ENCODE measurements at places on chromosomes 4 and X.

DNA sequence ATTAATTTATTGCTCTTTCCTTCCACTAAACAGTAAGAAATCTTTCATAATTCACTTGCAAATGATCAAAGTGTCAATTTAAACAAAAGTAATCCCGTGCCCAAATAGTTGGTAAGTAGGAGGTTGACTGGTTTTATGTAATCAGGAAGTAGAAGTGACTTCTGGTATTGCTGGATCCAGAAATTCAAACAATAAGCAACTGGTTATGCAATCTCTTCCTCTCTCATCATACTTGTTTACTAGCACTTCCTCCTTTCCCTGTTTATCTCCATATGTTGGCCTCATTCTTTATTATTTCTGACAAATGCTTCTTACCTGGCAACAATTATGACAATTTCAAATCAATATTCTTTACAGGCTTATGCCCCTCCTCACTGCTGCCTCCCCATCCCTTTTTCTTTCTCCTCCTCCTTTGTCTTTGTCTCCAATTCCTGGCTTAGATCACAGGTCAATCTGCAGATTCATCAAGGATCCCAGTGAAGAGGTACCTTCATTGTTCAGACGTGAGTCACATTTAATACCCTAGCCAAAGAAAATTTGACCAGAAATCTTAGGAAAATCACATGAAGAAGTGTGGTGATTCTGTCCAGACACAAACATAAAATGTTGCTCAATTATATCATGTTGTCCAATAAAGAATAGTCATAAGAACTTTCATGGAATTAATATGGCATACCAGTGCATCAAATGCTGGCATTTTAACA is 323.2 kb upstream of the PCDH7 start:
- DNase-seq: no peak

DNA sequence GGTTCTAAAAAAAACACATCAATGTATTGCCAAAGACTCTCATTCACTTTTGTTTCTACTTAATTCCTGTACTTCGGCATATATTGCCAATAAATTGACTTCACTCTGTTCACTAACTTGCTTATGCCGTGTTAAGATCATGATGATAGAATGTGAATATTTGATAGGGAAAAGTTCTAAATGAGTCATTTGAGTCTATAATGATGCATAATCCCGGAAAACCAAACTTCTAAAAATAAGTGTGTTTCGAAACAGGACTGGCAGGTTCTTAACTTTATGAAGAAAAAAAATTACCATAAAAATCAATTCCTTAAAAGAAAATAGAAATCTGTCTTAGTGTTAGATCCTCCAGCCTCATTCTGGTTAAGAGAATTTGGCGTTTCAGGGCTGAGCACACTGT is 387.5 kb upstream of the FTHL17 start:
- no peak for DNase-seq

DNA sequence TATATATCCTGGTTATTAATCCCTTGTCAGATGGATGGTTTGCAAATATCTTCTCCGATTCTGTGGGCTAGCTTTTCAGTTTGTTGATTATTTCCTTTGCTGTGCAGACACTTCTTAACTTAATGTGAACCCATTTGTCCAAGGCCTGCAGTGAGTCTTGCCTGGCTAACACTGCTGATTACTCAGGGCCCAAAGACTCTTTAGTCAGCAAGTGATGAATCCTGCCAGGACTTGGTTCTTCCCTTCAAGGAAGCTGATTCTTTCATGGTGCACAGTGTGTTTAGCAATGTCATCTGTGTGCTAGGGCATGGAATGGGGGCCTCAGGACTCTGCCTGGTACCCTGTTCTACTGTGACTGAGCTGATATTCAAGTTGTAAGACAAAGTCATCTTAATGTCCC is 81.8 kb upstream of the TEX13A start:
- DNase-seq: no peak

GRCh38 chrX:6667048-6667768 is 132.3 kb upstream of the VCX3A start:
- no peak for DNase-seq

DNA sequence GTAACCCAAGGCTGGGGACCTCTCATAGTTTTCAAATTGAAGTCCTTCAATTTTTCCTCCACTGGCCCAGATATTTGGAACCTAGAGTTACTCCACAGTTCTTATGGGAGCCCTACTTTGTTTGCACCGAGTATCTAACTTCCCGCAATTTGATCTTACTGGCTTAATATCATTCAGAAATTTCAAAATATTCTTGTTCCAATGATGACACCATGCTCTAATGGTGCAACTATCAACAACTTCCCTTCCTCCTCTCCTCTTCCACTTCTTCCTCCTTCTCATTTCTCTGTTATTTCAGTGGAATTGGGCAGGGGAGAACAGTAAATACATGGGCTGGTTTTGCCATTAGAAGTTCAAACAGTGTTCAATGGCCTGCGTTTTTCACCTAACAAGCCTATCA is 20.2 kb downstream of the PDCL2 start:
- no peak for DNase-seq

DNA sequence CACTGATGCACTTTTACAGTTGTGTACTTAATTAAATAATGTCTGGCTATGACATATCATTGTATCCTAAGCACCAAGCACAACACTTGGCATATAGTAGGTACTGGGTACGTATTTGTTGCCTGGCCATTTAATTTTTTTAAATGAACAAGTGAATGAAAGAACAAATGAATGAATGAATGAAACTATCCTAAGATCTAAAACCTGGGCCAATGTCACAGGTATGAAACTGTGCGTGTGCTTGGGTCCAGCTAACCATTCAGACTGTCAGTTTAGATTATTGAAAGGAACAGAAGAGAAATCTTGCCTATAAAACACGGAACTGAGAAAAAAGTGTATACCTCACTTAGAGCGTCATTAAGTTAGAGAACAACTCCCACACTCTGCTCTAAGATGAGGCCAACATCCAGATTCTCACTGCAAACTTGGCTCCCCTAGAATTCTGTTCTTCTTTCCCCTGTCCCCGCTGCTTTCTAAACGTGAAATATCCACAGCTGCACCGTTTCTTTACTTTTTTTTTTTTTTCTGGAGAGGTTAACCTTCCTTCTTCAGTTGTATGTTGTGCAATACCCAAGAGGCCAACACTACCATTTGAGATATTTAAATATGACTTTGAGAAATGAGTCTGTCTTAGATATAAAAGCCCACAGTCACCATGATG is 17.3 kb upstream of the SEL1L3 start:
- DNase-seq: no peak

GRCh38 chr4:154015578-154015977 is 226.7 kb upstream of the SFRP2 start:
- no peak for DNase-seq

DNA sequence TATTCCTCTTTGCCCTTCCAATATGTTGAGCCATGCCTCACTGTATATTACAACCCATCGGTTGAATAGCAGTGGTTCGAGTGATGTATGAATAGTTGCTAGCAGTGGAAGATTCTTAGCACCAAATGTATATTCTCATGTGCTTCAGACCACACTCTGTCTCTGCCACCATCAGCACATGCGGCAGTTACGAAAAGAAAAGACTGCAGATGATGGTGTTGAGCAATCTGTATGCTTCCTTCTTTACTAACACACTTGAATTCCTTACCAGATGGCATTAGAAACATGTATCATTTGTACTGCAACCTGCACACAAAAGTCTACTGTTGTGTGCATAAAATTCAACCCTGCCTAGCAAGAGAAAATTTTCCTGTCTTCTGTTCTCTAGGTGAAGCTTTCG is 214.6 kb downstream of the ENOX2 start:
- DNase-seq: no peak

DNA sequence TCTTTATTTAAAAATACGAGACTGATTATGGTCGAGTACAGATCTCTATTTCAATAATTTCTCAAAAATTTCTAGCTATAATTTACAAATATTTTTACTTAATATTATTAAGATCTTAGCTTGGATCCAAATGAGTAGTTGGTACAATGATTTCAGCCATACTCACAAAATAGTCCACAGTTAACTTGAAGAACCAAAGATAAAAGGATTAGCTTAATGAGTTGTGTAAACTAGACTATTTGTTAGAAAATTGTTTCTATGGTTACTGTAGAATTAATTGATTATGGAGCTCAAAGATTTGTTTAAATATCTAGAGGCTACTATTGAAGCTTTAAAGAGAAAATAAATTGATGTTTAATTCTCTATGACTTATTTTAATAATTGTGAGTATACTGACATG is 1.6 kb downstream of the UGT2B10 start:
- no peak for DNase-seq

DNA sequence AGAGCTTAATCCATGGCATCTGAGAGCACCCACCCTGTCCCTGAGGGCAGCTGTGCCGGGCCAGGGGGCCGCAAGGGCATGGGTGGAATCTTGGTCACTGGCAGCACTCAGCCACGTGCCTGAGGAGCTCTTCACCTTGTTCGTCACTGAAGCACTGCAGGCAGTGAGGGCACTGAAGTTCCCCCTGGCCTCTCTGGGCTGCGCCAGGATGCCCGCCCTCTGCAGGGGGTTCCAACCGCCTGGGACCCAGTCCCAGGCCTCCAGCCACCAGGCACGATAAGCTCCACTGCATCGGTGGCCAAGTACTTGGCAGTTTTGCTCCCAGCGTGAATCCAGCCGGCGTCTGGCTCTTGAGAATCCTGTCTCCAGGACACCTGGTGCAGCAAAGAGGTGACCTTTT is 96.4 kb upstream of the MED14 start:
- no peak for DNase-seq

GRCh38 chr4:128688846-128689437 is 120.6 kb upstream of the JADE1 start:
- DNase-seq: no peak

DNA sequence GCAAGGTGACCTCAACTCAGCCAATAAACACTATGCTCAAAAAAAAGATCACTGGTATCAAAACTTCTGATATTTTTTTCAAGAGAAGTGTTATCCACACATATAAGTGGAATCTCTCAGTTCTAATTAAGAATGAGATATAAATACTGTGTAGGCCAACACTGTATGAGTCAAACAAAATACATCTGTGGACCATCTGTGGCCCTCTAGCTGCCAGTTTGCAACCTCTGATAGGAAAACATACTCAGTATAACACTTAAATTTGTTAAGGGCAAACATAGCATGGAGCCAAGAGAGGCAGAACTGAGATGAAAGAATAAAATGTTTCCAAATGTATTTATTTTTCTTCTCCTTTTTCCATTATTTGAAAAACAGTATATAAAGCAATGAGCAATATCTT is 377.3 kb downstream of the ARAP2 start:
- no peak for DNase-seq

DNA sequence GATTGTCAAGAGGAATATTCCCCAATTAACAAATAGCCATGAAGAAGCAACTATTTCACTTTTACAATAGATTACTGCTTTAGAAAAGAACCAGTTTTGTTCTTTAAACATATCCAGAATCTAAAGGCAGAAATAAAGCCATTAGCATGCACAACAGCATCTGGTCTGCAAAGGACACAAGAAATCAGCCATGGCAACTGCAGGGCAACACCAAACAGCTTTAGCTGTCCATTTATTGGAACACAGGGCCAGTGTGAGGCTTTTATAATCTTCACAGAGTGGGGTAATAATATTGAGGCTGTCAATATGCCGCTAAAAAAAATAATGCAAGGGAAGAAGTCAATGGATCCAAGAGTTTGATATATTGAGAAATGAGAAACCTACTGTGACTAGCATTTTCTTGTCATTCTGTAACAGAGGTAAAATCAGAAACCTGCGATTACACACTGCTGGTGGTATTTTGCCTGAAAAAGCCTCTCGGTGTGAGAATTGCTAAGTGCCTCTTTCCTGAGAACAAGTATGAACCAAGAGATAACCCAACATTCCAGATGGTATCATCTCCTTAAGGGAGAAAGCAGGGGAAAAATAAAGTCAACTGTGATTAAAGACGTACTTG is 2.7 kb upstream of the BANK1 start:
- DNase-seq: no peak

- no peak for DNase-seq
Observed at GRCh38 chrX:39827951-39828350, 269.8 kb downstream of the BCOR start.

GRCh38 chrX:6307156-6307555 is 78.5 kb upstream of the NLGN4X start:
- DNase-seq: no peak

DNA sequence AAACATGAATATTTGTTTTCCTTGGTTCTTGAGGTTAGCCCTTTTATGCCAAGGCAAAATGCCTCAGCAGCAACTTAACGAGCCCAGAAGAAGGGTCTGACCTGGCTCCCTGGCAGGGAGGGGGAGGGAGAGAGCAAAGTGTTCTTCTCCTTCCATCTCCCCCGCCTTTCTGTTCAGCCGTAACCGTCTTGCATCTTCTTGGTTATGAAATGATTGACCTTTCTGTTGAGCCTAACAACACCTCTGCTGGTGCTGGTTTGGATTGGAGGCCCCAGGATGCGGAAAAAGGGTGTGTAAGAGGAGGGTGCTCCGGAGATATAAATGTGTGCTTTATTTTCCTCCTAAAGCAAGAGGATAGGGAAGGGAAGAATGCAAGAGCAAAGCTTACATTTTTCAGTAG is 44.7 kb downstream of the PTTG2 start:
- DNase-seq: no peak

DNA sequence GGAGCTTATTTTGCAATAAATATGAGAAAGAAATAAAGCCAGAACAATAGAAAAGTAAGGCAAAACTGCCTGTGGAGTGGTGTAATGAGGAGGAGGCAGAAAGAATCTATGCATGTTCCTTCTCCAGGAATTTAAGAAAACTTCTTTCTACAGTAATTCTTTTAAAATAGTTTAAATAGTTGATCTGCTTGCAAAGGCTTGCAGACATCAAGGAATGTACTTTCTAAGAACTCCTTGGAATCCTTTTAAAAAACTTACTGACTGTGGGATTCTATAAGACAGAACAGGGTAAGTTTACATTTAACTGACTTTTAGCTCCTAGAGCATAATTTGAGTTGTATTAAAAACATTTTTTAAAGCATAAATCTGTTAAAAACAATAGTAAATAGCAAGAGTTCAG is 63.2 kb upstream of the ALB start:
- DNase-seq: no peak

DNA sequence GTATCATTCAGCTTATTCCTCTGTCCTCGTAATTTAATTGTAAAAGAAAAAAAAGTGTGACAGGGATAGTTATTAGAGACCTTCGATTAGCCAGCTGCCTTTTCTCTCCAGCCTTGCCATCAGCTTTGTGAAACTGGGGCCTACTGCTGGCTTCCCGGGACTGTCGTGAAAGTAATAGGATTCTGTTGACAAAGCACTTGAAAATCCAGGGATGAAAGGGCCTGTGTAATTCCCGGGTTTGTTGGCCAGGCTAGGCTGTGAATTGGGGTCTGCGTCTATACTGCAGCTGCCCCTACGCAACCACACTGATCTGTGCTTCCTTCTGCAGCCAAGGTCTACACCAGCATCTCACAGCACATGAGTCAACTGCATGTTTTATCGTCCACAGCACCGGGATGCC is 120.4 kb upstream of the SCML1 start:
- DNase-seq: no peak

- DNase-seq: no peak
Observed at GRCh38 chrX:136147976-136148375, 643 bp downstream of the FHL1 start.

Data from ecto neural progenitor cell (in vitro differentiated cells).